Sigmoid colon (tissue), 7 donors: ENCODE measurements at places on chromosomes 2 and 18. TPM values are rescaled to one million over a fixed set of nuclear protein-coding genes. Genes with fewer than 3 reads are reported as not detected.

ABCB11 gene
- not detected for total RNA-seq

SLC4A3 gene
- total RNA-seq, result 5.0 TPM

AGXT gene
- total RNA-seq, result not detected

DNA sequence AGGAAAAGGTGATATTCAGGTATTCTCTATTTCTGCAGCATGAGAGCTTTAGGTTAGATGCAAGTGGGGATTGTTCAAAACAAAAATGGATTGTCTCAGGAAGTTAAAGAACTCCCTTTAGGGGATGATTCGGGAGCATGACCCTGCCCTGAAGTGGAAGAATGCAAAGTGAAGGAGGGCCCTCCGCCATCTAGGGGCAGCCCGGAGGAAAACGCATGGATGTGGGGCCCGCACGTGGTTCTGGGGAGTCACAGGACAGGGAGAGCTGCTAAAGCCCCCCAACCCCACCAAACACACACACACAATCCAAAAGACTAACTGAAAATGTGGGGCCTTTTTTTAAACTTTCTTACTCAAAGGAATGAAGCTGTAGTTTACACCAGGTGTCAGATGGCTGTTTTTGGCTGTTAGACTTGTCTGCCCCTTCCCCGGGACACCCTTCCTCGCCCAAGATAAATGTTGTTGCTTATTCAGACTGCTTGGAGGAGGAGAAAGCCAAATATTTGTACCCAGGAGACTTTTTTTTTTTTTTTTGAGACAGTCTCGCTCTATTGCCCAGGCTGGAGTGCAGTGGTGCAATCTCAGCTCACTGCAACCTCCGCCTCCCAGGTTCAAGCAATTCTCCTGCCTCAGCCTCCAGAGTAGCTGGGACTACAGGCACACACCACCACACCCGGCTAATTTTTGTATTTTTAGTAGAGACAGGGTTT, 78.8 kb downstream of the HNRNPLL start:
- no peaks in the 10 kb centered on the region for H3K36me3 ChIP-seq
- DNase-seq, result no peak
- peaks cover 11% of the 10 kb centered on the region for H3K4me1 ChIP-seq
- no peaks in the 10 kb centered on the region for H3K27me3 ChIP-seq

- DNase-seq, result no peak
- H3K27ac ChIP-seq, result peak overlapping the region; percentile 37
- no peaks in the 10 kb centered on the region for H3K27me3 ChIP-seq
Observed at GRCh38 chr2:187541086-187542085, 12.8 kb downstream of the TFPI start.

DNA sequence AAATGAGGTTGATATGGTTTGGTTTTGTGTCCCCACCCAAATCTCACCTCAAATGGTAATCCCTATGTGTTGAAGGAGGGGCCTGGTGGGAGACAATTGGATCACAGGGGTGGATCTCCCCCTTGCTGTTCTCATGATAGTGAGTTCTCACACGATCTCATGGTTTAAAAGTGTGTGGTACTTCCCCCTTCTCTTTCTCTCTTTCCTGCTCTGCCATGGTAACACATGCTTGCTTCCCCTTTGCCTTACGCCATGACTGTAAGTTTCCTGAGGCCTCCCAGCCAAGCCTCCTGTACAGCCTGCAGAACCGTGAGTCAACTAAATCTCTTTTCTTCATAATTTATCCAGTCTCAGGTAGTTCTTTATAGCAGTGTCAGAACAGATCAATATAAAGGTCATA, 24.7 kb upstream of the FAM124B start:
- no peak overlapping the region for H3K4me3 ChIP-seq
- H3K36me3 ChIP-seq, result no peaks in the 10 kb centered on the region
- H3K4me1 ChIP-seq, result no peaks in the 10 kb centered on the region

- H3K4me1 ChIP-seq, result no peaks in the 10 kb centered on the region
- no peak for DNase-seq
- H3K36me3 ChIP-seq, result no peaks in the 10 kb centered on the region
- no peak overlapping the region for H3K4me3 ChIP-seq
- H3K27ac ChIP-seq, result no peak overlapping the region
- no peaks in the 10 kb centered on the region for H3K27me3 ChIP-seq
Observed at GRCh38 chr2:234879671-234880455, 72.0 kb upstream of the SH3BP4 start.

DNA sequence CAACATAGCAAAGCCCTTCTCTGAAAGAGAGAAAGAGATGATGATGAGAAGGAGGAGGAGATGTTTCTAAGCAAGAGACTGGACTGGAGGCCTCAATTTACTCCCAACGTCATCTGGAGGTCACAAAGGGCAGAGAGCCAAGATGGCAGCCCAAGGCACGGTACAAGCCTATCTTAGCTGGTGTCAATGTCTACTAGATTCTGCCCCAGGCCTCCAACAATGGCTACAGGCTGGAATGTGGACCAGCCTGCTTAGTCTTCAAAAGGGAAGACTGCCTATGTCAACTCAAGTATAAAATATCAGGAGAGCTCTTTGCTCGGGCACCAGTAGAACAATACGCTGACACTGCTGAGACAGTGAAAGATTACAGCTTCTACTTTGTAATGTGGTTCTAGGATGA, 6.7 kb upstream of the SLC4A5 start:
- no peaks in the 10 kb centered on the region for H3K36me3 ChIP-seq
- H3K4me1 ChIP-seq, result no peaks in the 10 kb centered on the region
- H3K27me3 ChIP-seq, result no peaks in the 10 kb centered on the region
- no peak overlapping the region for H3K27ac ChIP-seq
- H3K4me3 ChIP-seq, result no peak overlapping the region
- no peak for DNase-seq

GRCh38 chr18:62771494-62772270, 56.3 kb downstream of the PHLPP1 start:
- H3K36me3 ChIP-seq, result no peaks in the 10 kb centered on the region
- no peaks in the 10 kb centered on the region for H3K27me3 ChIP-seq
- no peaks in the 10 kb centered on the region for H3K4me1 ChIP-seq
- no peak overlapping the region for H3K27ac ChIP-seq
- no peak overlapping the region for H3K4me3 ChIP-seq

- no peak for DNase-seq
- H3K27me3 ChIP-seq, result no peaks in the 10 kb centered on the region
- H3K4me3 ChIP-seq, result no peak overlapping the region
- no peak overlapping the region for H3K27ac ChIP-seq
- no peaks in the 10 kb centered on the region for H3K36me3 ChIP-seq
Observed at GRCh38 chr2:60025496-60025895, 528.0 kb downstream of the BCL11A start.

DNA sequence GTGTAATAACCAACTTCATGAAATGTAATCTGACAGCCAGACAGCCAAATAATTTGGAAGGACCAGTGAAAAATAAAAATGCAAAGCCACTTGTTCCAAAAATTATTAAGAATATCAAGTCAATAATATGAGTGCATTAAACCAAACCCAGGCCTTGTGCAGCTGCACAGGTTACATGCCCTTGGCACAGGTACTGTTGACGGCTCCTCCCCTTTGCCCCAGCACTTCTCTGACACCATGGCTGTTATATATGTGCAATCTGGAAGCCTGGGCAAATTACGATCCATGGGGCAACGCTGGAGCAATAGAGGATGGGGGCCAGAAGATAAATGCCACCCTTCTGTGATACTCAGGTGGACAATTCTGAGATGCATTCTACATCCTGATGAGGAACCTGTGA, 68.9 kb downstream of the METTL4 start:
- no peaks in the 10 kb centered on the region for H3K36me3 ChIP-seq
- no peak overlapping the region for H3K27ac ChIP-seq
- no peaks in the 10 kb centered on the region for H3K4me1 ChIP-seq

DNA sequence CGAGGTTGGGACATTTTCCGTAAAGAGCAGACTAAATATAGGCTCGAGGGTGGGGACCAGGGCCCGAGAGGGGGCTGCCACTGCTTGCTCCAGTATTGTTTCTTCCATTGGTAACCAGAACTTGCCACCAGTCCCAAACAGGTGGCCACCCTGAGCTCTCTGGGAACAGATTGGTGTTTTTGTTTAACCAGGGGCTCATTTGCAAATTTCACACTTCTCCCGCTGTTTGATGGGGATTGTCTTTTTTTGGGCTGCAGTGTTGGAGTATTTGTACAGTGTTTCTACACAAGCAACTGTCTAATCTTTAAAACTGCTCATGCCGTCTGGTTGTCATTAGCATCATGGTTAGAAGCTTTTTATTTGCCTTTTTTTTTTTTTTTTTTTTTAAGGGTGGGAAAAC, 8.5 kb downstream of the AGAP1 start:
- H3K27me3 ChIP-seq, result no peaks in the 10 kb centered on the region
- DNase-seq, result no peak
- H3K27ac ChIP-seq, result no peak overlapping the region
- no peak overlapping the region for H3K4me3 ChIP-seq
- no peaks in the 10 kb centered on the region for H3K36me3 ChIP-seq

GRCh38 chr2:204110338-204110741, 173.8 kb downstream of the ICOS start:
- no peaks in the 10 kb centered on the region for H3K27me3 ChIP-seq
- no peak for DNase-seq
- H3K4me3 ChIP-seq, result no peak overlapping the region
- H3K4me1 ChIP-seq, result peaks cover 37% of the 10 kb centered on the region
- H3K36me3 ChIP-seq, result no peaks in the 10 kb centered on the region

DNA sequence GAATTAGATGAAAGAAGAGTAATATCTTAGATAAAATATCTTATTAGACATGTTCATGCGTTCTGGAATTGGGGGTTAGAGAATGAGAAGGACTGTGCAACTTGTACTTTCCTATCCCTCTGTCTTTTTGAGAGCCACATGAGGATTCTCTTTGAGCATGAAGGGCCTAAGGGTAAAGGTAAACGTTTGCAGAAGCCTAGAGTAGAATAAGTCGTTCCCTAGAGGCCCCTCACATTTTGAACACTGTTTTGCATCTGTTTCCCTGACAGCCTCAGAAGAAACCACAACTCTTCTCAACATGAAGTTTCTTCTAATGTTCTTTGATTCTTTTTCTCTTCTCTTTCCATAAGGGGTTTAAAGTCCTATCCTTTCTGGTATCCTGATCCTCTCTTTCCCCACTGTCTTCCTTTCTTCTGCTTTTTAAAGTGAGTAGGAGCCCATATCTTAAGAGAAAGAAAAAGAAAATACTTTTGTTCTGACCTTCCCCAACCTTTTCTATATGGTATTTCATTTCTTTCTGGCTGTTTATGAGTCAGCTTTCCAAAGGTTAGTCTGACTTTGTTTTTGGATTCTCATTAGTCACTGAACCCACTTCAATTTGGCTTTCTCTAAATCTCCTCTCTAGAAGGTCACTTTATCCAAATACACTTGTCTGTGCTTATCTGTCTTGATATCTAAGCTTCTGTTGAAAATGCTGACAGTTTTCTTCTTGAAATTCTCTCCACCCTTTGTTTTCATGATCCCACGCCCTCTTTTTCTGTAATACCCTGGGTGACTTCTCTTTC, 34.8 kb downstream of the PPP1R1C start:
- no peaks in the 10 kb centered on the region for H3K36me3 ChIP-seq
- H3K27ac ChIP-seq, result no peak overlapping the region
- no peaks in the 10 kb centered on the region for H3K4me1 ChIP-seq
- H3K27me3 ChIP-seq, result no peaks in the 10 kb centered on the region
- H3K4me3 ChIP-seq, result no peak overlapping the region
- no peak for DNase-seq

DNA sequence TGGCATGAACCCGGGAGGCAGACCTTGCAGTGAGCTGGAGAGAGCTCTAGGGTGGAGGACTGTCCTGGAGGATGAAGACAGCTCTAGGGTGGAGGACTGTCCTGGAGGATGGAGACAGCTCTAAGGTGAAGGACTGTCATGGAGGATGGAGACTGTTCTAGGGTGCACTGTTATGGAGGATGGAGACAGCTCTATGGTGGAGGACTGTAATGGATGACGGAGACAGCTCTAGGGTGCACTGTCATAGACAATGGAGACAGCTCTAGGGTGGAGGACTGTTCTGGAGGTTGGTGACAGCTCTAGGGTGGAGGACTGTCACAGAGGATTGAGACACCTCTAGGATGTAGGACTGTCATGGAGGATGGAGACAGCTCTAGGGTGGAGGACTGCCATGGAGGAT, 21.1 kb upstream of the KCNG2 start:
- H3K27ac ChIP-seq, result no peak overlapping the region
- H3K4me3 ChIP-seq, result no peak overlapping the region
- no peaks in the 10 kb centered on the region for H3K4me1 ChIP-seq

- DNase-seq, result peak; percentile 15
- no peak overlapping the region for H3K4me3 ChIP-seq
- no peaks in the 10 kb centered on the region for H3K36me3 ChIP-seq
- H3K27ac ChIP-seq, result no peak overlapping the region
- no peaks in the 10 kb centered on the region for H3K4me1 ChIP-seq
- H3K27me3 ChIP-seq, result no peaks in the 10 kb centered on the region
Observed at GRCh38 chr2:109463236-109463635, 150.5 kb downstream of the SEPTIN10 start.

- no peak overlapping the region for H3K4me3 ChIP-seq
- DNase-seq, result no peak
- no peaks in the 10 kb centered on the region for H3K4me1 ChIP-seq
- H3K27me3 ChIP-seq, result no peaks in the 10 kb centered on the region
- no peak overlapping the region for H3K27ac ChIP-seq
Observed at GRCh38 chr2:74760875-74761630, 72.9 kb upstream of the HK2 start.
